ENCODE measurements at places on chromosomes 11 and 22.

GRCh38 chr11:122220321-122220720 lies 104.3 kb upstream of the BLID start:
- peak; percentile 69 for DNase-seq

- peak; percentile 70 for DNase-seq
These were observed 9.4 kb downstream of the ADAMTS15 start for GRCh38 chr11:130457623-130458409.

GRCh38 chr22:36257308-36257707 lies 4.4 kb downstream of the APOL1 start:
- DNase-seq: no peak

GRCh38 chr11:20934516-20934915 lies 265.1 kb downstream of the NELL1 start:
- DNase-seq: no peak

DNA sequence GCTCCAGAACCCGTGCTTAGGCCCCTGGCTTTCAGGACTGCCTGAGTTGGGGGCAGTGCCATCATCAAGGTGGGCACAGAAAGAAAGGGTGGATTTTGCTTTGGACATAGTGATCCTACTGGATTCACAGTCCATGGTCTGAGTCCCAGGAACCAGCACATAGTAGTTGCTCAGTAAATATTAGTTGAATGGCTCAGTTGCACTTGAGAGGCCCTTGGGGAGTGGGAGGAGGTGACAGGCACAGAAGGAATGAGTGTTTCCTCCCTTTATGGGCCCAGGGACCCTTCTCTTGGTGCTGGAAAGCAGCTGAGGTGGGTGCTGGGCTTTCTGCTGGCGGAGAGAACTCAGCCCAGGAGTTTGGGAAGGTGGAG lies 16.6 kb downstream of the ARHGEF17 start:
- DNase-seq: no peak

- no peak for DNase-seq
These were observed 89.8 kb downstream of the PIWIL4 start for GRCh38 chr11:94656968-94657367.

- no peak for DNase-seq
These were observed 86.5 kb downstream of the MYEOV start for GRCh38 chr11:69380451-69380901.

DNA sequence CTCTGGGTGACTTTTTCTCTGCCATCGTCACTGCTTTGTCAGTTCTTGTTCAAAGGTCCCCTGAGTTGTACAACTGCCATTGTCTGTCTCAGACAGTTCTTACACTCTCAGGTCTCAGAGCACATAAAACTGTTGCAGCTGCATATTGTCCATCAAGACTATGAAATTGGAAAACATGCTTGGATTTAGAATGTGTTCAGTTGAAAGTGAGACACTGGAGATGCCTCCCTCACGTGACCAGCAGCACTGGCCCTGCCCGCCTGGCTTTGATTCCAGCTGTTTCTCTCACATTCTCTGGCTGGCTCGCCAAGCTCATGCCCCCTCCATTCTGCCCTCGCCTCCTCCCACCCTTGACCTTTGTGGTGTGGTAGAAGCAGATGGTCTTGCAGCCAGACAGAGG lies 244.2 kb downstream of the NTM start:
- DNase-seq: no peak

DNA sequence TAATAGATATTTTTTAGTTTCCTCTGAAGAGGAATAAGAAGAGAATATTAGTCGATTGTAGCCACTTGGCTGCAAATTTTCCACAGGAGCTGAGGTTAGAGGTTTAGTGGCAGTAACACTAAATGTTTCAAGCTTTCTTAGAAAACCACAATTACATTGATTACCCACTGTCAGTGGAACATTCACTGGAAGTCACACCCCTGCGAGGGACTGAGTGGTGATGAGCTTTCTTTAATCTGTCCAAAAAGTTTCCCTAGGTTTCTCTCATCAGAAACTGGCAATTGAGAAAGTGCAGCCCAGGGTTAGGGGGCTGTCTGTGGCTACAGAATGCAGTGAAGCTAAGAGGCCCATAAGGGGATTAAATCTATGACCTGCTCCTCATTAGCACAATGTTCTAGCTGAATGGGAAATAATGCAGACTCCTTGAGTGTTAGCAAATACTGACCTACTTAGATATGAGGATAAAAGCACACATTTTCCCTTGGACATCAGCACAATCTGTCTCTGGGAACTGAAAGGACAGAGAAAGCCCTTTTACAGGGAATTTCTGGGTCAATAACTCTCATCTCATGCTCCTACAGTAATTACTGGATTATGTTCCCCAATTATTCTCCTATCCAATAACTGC lies 189.5 kb downstream of the FAM76B start:
- DNase-seq: no peak

- peak; percentile 69 for DNase-seq
These were observed 36.1 kb downstream of the CCDC90B start for GRCh38 chr11:83249972-83250593.

DNA sequence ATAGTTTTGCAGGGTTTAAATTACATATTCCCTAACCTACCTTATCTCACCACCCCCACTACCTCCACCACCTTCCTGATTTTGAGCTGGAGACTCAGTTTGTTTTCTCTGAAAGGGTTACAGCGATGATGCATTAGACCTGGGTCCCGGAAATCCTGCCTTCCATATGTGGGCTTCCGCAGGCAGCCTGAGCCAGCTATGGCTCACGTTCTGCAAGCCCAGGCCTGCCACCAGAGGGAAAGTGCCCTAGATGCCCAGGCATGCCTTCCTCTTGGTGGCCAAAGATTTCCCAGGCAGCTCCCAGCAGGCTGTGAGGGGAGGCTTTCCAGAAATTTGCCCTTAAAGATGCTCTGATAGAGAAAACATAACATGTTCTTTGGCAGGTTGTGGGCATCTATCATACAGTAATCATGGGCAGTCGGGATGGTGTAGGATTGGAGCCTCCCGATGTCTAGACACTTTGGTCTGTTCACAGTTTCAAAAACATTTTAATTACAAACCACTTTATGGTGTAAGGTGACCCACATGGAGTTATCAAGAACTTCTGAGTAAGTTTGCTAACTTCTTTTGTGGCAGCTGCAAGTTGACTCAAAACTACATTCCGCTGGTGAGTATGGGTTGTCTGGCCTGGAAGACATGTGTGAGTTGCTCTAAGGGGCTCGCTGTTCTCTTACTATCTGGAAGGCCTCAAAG lies 79.3 kb downstream of the MICAL2 start:
- no peak for DNase-seq

DNA sequence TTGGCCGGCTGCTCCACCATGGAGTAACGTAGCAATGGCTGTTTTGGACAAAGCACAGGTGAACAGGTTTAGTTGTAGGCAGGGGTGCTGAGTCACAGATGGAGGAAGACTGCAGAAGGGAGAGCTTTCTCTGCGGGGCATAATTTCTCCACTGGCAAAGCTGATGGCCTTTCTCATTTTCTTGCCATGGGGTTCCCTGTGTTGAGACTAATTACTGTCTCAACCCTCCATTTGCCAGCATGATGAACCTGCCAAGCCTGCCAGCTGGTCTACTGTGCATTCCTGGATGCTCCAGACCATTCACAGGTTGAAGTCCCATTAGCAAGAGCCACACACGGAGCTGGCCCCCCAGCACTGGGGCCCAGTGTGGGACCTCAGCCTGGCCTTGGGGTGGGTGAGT lies 202.4 kb downstream of the BARX2 start:
- no peak for DNase-seq

- DNase-seq: peak; percentile 82
These were observed 10.6 kb downstream of the TSPAN32 start for GRCh38 chr11:2312232-2313042.

DNA sequence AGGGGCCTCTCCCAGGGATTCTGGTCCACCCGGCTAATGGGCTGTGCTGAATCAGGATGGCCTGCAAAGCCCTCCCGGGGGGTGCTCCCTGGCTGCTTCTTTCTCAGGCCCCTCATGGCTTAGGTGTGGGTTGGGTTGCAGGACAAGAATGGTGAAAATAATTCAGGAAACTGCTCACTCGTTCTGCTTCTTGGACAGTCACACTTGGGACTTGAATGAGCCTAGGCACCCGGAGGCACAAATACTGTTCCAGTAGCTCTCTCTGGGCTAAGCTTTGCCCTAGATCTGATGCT lies 83.2 kb downstream of the TRIM29 start:
- DNase-seq: no peak

DNA sequence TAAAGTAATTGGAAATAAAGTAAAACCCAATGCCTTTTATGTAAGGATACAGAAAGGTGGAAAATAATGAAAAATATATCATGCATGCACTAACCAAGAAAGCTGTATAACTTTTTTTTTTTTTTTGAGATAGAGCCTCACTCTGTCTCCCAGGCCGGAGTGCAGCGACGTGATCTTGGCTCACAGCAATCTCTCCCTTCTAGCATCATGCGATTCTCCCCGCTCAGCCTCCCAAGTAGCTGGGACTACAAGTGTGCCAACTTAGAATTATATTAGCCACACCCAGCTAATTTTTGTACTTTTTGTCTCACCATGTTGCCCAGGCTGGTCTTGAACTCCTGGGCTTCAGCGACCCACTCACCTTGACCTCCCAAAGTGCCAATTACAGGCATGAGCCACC lies 4.5 kb downstream of the GGT5 start:
- DNase-seq: no peak

All from GM23248 (cell line).